ENCODE measurements at places on chromosomes 3 and 15.

GRCh38 chr3:148723631-148724030 lies 25.9 kb downstream of the AGTR1 start:
- no peak for DNase-seq

- DNase-seq: no peak
These were observed 44.8 kb downstream of the CCR3 start for GRCh38 chr3:46286947-46287565.

DNA sequence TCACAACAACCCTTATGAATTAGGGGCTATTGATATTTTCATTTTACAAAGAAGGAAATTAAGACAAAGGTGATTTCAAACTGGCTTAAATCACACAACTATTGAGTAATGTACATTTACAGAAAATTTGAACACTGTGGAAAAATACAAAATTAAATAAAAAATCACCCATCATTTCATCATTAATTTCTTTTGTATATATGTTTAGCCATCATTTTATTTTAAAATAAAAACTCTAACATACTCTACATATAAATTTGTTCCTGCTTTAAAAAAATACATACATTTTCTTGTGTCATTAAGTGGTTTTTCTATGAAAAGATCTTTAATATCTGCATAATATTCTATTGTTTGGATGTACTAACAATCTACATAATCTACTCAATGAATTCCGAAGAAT lies 20.2 kb downstream of the CLDN11 start:
- no peak for DNase-seq

DNA sequence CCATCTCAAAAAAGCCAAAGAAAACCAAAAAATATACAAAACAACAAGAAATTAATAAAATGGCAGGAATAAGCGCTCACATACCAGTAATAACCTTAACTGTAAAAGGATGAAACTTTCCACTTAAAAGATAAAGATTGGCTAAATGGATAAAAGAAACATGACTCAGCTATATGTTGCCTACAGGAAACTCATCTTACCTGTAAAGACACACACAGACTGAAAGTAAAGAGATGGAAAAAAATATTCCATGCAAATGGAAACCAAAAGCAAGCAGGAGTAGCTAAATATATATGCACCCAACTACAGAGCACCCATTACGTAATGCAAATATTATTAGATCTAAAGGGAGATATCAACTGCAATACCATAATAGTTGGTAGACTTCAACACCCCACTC lies 49.7 kb downstream of the ADAM10 start:
- no peak for DNase-seq

- DNase-seq: no peak
These were observed 46.4 kb downstream of the GJD2 start for GRCh38 chr15:34708422-34708821.

- DNase-seq: no peak
These were observed 41.2 kb downstream of the OIP5 start for GRCh38 chr15:41291065-41291631.

DNA sequence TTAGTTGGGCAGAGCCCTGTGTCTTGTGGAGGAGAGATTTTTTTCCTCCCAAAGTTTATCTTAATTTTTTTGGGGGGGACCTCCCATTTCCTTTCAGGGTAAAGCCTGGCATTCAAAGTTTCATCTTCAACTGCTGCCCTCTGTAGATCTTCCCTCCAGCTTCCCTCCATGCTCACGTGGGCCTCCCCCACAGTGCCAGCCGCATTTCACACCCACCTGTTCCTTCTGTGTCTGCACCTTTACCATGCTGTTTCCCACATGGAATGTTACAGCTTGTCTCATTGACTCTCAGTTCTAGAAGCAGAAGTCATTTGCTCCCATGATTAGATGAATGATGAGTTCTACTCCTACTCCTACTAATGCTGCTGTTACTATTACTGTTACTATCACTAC lies 6.5 kb downstream of the CELF6 start:
- no peak for DNase-seq

GRCh38 chr3:194407423-194407822 lies 8.4 kb upstream of the GP5 start:
- no peak for DNase-seq

DNA sequence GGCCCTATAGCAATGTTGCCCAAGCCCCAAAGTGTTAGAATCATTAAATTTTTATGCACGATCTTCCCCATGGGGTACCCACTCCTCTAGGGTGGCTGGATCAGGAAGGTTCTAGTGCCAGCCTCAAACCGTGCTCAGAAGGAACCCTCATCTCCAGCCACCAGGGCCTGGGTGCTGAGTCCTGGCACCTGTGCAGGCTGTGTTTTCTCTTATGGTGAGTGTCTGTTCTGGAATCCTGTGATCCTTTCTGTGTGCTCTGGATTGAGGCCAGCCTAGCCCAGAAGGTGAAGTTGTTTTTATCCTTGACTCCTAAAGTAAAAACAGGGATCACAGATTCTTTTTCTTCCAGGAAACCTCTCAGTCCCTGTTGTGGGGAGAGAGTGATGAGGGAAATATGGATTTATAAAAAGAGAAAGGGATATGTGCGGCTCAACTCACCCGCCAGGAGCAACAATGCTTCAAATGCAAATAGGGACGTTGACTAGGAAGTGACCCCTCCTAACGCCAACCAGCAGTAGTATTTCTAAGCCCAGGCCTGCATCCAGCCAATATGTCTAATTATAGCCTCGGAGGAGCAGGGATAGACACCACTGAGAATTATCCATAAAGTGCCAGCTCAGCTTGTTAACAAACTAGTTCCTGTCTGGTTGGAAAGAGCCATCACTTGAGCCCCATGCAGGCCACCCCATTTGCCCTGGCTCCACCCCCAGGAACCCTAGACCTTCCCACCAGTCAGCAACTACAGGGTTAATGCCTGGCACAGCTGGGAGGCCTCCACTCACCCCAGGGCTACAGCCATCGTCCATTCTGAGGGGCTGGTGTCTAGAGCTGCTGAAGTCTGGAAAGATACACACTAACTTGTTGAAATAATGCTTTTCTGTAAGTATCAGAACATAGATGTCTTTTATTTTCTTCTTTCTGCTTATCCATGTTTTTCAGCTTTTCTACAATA lies 513.5 kb upstream of the PROK2 start:
- DNase-seq: no peak

GRCh38 chr15:87986776-87987175 lies 269.8 kb downstream of the NTRK3 start:
- no peak for DNase-seq

- no peak for DNase-seq
These were observed 109.7 kb upstream of the GALNT15 start for GRCh38 chr3:16064642-16065414.

DNA sequence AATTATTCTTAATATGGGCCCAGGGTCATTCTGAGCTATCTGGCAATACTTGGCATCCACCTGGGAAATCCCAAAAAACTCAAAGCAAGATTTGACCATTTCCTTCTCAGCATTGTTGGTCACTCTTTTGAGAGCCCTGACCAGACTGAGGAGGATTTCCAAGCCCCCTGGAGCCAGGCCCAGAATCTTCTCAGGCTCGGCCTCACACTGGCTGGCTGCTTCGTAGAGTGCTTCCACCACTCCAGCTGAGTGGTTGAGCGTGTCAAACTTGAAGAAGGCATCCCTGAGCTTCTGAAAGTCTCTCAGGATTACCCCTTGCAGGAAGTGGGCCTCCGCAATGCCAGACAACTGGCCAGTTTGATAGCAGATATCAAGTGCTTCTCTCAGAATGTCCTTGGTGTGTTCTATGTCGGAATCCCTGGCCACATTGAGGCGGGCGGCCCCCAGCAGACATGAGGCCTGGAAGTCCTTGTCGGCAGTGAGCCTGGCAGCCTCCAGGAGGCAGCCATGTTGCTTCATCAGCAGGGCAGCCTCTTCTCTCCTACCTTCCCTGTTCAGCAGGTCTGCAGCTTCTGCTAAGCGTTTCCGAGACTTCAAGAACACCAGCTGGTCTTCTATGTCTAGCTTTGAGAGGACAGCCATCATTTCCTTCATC lies 68.9 kb upstream of the DCLK3 start:
- DNase-seq: no peak

GRCh38 chr3:14248849-14249523 lies 70.4 kb downstream of the LSM3 start:
- no peak for DNase-seq

GRCh38 chr3:116586285-116586944 lies 123.2 kb upstream of the TUSC7 start:
- DNase-seq: no peak

GRCh38 chr3:159273070-159273469 lies 471.2 kb downstream of the MFSD1 start:
- no peak for DNase-seq

GRCh38 chr3:107574650-107575049 lies 51.9 kb downstream of the BBX start:
- DNase-seq: no peak

DNA sequence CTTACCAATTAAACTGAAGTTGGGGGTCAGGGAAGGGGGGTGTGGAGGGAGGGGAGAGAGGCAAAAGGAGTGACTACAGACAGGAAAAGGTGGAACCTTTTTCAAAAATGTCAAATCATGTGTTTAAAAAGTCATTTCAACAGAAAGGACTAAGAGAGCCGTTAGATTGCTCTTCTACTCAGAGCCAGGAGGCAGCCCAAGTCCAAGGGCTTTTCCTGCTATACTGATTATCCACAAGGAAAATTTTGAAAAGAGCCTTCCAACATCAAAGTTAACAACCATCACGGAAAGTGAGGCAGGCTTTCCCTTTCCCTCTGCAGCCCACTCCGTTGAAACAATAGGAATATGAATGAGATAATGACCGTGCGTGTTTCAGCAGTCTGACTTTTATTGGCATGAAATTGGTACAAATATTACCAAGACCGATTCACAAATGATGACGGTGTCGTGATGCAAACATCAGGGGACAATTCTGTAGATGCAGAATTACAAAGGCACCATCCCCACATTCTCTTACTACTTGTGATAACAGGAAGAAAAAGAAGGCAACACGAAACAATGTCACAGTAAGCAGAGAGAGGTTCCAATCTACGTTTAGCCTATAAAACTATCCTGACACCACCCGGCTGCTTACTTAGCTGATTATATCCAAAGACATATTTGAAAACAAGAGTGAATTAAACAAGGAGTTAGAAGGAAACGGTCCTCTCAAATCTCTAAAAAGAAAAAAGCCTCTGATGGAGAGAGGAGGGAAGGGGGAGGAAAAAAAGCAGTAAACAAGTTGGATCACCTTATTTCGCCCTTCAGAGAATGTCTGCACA lies 453.7 kb downstream of the FOXP1 start:
- no peak for DNase-seq

- no peak for DNase-seq
These were observed 2.1 kb upstream of the CCDC174 start for GRCh38 chr3:14649466-14649865.

DNA sequence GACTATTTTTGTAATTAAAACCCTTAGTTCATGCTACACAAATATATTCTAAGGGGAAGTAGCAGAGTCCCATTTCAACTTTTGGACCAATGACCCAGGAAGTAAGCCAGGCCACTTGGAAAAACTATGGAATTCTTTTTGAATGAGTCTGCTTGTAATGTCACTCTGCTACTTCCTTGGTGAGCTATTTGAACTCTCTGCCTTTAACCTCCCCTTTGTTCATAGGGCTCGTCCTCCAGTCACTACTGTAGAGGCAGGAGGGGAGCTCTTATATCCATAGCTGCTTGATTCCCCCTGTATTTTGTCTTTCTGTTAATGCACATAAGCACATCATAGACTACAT lies 119.6 kb downstream of the UACA start:
- DNase-seq: no peak

- DNase-seq: no peak
These were observed 322.2 kb downstream of the SLC9A9 start for GRCh38 chr3:143526011-143526545.

GRCh38 chr3:10962481-10963036 lies 30.0 kb upstream of the SLC6A1 start:
- DNase-seq: no peak

DNA sequence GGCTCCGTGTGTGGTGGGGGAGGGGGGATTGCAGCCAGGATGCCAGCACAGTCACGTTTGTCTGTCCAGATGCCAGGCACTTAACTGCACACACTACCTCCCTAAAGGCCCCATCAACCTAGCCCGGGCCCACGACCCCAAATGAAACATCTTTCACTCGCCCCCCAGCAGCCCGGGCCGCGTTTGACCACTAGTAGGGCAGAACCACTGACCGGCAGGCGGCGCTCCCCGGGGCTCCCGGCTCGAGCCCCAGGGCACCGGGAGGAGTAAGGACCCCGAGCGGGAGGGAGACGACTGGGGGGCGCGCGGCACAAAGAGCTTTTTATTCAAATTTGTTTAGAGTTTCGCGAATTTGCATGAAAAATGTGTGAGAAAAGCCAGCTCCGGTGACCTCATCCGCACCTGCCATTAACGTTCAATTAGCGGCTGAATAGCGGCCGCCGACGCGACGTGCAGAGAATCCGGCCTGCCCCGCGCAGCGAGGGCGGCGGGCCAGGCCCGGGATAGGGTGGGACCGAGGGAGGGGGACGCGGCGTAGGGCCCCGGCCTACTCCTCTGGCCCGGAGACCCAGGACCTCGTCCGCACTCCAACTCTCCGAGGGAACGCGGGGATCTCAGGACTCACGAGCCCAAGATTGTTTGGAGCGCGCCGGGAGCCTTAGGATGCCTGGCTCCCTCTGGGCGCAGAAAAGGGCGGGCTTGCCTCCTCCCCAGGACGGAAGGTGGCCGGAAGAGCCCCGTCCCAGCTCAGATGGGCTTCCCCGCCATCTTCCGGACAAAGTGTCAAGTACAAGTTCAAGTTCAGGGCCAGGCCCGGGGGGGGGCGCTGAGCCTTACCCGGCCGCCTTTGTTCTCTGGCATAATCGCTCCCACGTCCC lies 64.9 kb upstream of the POLG start:
- no peak for DNase-seq

DNA sequence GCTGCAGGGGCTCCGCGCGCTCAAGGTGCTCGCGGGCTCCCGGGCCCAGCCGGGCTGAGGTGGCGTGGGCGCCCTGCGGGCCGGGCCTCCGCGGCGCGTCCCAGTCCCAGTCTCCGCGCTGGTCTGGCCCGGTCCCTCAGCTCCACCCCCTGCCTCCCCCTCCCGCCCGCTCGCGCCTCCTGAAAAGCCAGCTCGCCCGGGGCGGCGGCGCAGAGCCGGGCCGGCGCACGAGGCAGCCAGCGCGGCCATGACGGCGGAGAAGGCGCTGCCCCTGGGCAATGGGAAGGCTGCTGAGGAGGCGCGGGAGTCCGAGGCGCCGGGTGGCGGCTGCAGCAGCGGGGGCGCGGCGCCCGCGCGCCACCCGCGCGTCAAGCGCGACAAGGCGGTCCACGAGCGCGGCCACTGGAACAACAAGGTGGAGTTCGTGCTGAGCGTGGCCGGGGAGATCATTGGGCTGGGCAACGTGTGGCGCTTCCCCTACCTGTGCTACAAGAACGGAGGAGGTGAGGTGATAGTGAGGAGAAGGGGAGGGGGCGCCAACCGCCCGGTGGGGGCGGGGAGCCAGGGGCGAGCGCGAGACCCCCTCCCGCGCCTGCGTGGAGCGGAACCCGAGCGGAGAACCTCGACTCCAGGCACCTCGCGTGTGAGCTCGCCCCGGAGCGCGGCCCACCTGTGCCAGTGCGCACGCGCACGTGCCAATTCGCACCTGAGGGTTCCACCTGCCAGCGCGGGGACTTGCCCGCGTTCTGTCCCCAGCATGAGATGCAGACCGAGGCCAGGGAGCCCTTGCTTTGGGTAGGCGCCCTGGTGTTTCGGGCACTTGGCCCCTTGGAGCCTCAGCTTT lies at the start of gene SLC6A11:
Gene SLC6A11 (plus strand): TSS at position 210 of the 844 bp plus-strand sequence. CDS start 38 bp downstream, at position 248.
- no peak for DNase-seq

All from activated CD8-positive, alpha-beta memory T cell treated with anti-CD3 and anti-CD28 coated beads for 48 hours (primary cell).